ENCODE measurements at places on chromosomes 4 and X.

DNA sequence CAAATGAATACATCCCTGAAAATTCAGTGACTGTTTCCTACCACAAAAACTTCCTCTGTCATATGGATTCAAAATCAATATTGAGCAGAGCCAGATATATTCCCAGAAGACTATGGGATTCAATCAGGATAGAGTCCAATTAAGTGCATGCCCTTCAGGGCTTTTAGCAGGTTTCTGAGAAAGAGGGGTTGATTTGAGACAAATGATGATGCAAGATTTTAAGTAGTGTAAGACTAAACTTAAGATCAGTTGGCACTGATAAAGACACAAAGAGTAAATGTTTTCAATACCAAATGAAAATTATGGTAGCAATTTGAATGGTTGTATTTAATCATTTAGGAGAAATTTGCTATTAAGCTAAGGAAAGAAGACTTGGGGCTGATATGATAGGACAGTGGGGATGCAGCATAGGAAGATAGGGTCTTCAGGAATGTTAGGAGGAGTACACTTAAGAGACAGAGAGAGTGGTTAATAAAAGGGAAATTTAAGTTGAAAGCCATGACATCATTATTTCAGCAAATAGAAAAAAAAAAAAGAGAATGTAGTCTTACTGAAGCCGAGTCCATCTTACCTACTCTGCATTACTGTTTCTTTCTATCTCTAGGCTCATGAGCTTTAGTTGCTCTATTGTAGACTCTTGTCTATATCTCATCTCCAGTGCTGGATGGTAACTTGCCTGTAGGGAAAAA lies 32.0 kb upstream of the XK start:
- DNase-seq: no peak

- no peak for DNase-seq
Measured at GRCh38 chr4:140841186-140841585, 85.0 kb upstream of the TBC1D9 start.

DNA sequence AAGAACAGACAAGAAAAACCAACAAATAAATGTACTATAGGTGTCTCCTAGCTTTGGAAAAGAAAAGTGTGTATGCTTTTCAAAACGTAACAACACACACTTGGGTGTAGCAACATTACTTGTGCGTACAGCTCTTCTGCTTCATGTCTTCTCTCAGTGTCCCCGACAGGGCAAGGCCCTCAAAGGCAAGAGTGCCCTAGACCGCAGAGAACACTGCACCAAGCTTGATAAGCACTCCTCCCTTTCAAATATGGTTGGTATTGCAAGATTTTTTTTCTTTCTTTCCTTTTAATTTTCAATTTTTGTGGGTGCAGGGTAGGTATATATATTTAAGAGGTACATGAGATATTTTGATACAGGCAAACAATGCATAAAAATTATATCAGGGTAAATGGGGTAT lies 106.8 kb downstream of the EIF4E start:
- no peak for DNase-seq

DNA sequence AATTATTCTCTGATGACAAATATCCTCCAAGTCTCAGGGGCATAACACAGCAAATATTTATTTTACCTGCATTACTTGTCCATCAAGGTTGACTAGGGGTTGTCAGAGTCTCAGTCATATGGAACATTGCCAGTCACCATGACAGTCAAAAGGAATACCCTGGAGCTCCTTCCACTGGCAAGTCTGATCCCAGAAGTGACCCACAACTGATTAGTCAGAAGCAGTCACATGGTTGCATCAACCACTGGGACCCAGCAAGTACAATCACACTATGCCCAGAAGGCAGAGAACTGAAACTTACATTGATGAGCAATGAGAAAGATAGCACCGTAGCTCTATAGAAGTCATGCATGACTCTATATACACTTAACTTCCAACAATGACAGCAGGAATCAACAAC lies 41.9 kb upstream of the SOD3 start:
- DNase-seq: no peak

DNA sequence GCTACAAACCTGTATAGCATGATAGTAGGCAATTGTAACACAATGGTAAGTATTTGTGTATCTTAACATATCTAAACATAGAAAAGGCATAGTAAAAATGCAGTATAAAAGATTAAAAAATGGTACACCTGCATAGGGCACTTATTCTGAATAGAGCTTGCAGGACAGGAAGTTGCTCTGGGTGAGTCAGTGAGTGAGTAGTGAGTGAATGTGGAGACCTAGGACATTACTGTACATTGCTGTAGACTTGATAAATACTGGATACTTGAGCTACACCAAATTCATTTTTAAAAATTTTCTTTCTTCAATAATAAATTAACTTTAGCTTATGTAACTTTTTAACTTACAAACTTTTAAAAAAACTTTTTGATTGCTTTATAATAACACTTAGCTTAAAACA lies 68.2 kb upstream of the MAML3 start:
- no peak for DNase-seq

DNA sequence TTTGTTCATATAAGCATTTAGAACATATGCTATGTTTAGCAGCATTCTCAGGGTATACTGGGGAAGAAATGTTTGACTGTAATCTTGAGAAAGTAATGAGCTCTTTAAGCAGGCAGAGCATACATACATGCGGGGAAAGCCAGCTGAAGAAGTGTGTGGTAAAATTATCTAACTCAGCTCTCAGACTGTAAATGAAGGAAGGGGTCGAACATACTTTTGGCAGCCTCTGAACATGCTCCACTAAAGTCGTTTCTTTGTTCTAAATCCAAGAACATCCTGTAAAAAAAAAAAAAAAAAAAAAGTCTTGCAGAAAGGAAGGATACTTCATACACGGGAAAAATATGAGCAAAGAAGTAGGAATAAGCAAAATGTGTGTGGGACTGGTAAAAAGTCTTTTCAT lies 224.8 kb downstream of the GRID2 start:
- no peak for DNase-seq

DNA sequence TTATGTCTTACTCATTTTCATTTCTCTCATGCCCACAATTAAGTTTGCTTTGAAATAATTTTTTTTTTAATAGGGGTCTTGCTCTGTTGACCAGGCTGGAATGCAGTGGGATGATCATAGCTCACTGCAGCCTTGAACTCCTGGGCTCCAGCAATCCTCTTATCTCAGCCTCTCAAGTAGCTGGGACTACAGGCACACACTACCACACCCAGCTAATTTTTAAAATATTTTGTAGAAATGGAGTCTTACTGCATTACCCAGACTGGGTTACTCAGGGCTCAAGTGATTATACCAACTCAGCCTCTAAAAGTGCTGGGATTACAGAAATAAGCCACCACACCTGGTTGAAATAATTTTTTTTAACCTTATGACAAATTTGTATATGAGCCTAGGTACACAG lies 19.2 kb upstream of the MAB21L2 start:
- DNase-seq: no peak

DNA sequence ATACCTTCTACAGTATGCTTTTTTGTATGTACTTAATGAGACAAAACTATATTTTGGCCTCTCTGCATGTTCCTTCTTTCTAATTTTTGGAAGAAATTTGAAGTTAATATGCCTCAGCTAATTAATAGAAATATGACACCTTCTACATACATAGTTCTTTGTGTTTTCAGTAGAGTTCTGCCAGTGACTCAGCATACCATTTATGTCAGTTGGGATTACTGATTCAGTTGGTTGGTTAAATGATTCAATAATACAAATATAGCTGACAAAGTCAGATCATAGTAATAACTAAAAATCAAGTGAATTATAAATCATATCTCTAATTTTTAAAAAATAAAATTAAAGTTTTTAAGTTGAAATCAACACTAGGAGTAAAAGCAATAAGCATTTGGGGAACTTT lies 16.8 kb downstream of the BTC start:
- DNase-seq: no peak

DNA sequence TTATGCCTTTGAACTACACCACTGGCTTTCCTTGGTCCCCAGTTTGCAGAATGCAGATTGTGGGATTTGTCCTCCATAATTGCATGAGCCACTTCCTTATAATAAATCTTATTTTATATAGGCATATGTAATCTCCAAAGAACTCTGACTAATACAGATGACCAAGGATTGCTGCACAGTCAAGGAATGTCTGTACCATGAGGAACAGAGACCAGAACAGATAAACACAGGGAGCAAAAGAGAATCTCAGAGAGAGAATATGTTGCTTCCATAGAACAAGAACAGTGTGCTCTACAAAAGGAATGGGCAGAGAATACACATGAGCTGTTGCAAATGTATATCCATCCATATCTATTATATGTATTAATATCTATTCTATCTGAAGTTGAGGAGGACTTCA lies 111.1 kb downstream of the ADRA2C start:
- no peak for DNase-seq

DNA sequence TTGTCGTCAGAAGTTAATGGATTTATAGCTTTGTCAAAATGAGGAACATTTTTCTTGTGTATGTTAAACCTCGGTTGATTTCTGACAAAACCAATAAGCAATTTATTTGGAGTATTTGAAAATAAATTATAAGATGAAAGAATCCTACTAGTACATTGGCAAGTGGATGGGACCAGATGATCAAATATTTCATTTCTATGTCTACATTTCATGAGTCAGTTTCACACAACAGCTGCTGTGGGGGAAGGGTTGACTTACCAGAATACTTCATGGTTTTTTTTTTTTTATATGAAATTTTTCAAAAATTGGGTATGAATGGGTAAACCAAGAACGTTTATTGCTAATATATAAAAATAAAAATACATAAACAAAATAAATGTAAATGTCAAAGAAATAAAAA lies 39.4 kb downstream of the RAPGEF2 start:
- DNase-seq: no peak

- DNase-seq: no peak
Measured at GRCh38 chr4:118904418-118904817, 15.8 kb downstream of the SYNPO2 start.

GRCh38 chr4:20037745-20038144 lies 214.0 kb upstream of the SLIT2 start:
- no peak for DNase-seq

DNA sequence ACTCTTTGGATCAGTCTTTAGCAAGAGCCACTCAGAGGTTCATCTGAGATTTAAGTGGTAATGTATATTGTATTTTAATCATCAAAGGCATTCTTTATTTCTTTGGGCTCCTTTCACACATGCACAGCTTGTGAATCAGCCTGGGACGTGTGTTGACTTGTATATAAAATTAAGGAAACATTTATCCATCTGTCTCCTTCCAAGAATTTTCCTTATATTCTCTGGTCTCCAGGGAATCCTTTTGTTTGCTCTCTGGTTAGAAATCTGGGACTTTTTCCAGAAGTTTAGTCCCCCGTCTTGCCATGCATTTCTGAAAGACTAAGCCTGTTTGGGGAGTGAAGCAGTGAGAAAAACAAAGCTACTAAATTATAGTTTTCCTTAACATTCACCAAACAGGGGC lies 212.3 kb downstream of the DCAF12L2 start:
- DNase-seq: no peak

DNA sequence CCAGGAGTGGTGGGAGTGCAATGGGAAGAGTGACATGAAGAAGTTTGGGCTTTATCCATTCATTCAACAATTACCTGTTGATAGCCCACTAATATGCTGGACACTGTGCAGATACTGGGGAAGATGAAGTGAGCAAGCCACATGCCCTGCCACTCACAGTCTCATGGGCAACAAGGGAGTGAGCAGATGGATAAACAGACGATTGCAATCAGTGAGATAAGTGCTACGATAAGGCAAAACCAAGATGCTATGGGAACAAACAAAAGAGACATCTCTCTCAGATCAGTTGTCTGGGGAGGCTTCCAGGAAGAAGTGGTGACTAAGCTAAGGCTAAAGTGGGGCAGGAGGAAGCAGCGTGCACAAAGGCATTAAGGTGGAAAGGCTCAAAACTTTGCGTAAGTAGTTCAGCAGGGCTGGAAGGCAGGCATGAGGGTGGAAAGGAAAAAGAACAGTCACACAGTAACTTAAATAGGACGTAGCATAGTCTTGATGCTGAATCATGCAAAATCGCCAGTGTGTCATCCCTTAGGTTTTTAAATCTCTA lies 31.7 kb downstream of the GAB3 start:
- DNase-seq: peak; percentile 66

DNA sequence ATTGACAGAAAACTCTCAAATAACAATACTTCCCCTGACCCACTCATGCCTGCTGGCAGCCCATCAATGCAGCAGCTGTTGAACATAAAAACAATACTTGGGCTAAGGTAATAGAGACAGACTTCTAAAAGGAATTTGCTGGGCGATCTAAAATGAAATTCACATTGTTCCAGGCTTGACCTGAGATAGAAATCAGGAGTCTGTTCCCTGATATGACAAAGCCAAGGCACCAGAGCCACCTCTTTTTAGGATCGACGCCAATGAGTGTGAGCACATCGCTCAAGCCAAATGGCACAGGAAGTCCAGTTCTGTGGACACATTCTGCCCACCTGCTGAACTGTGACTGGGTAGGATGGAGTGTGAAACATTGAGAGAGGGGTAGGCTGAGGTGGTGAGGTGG lies 4.9 kb downstream of the SEPTIN11 start:
- no peak for DNase-seq

- peak; percentile 1 for DNase-seq
Measured at GRCh38 chrX:147912093-147912801, 528 bp downstream of the FMR1 start.

DNA sequence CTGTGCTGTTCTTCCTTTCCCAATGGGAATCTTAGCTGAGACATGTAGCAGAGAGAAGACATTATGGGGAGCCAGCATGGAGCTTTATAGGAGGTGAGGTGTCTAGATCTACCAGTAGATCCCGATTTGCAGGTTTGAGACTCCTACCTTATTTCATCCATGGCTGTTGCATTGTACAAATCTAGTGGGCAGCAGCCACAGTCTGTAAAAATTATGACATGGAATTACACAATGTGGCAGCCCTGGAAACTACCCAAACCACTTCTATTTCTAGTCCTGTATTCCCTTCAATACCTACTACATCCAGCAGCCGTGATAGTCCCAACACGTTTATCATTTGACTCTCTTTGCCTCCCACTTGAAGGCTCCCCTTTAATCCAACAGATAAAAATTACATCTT lies 8.1 kb downstream of the ATP7A start:
- no peak for DNase-seq

DNA sequence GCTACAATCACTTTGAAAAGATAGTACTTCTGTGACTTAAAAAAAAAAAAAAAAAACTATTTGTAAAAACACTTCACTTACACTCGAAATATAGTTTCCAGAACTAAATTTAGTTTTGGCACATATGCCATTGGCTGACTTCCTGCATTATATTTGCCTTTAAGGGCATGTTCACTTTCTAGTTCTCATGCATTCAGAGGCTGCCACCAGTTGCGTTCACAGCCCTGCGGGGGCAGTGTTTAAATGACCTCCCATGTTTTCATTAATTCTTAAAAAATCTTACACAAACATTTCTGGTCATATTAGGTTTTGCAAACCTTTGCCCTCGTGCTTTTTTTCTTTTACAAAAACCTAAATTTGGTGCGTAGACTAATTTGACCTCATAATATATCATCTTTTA lies 12.4 kb upstream of the ARHGAP6 start:
- DNase-seq: no peak

GRCh38 chrX:69124108-69124507 lies 41.1 kb downstream of the PJA1 start:
- no peak for DNase-seq

- no peak for DNase-seq
Measured at GRCh38 chrX:130186651-130187050, 14.9 kb downstream of the RAB33A start.

- no peak for DNase-seq
Measured at GRCh38 chr4:138494931-138495330, 252.8 kb upstream of the SLC7A11 start.

Measured in stimulated activated CD4-positive, alpha-beta T cell treated with anti-CD3 and anti-CD28 coated beads, Interleukin-4, amount 100 ng/mL, for 4 hours (primary cell).